ENCODE measurements at places on chromosomes 12 and 14.

- no peak for DNase-seq
These were observed 1.0 kb upstream of the NRIP2 start for GRCh38 chr12:2835691-2836403.

DNA sequence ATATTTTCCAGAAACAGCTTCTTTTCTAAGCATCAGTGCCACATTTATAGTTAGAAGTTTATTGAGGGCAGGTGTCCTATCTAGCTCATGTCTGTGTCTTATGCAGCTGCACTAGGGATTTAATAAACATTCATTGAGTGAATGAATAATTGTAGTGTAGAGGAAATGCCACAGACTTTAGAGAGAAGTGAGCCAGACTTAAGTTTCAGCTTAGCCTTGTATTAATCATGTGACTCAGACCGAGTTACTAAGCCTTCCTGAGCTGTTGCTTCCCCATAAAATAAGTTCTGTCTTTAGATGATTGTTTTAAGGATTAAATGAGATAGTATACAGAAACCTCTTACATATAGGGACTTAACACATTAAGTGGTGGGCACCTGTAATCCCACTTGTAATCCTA, 236.1 kb upstream of the DDHD1 start:
- DNase-seq: no peak

DNA sequence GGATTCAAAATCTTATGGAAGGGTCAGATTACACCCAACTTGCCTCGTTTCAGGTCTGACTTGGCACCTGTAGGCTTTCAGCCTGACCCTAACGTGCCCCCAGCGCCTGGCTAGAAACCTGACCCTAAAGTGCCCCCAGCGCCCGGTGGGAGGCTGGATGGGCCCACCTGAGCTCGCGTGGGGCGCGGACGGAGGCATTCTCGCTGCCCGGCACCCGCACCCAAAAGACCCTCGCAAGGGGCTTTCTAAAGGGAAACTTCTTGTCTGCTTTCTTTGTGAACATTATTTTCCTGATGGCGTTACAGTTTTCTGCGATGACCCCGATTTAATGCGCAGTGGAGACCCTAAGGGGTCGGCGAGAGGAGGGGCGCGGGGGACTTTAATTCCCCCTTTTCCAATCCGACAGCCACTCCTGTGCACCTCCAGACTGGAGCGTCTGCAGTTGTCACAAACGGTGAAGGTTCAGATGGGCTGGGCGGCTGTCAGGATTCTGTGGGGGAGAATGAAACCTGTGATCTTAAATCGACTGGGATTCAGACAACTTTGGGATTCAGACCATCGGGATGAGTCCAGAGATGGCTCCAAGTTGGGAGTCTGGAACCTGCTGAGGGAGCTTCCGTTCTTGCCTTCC, 751 bp upstream of the HRK start:
- DNase-seq: no peak

GRCh38 chr14:63840981-63841380, 11.8 kb upstream of the SYNE2 start:
- DNase-seq: no peak

DNA sequence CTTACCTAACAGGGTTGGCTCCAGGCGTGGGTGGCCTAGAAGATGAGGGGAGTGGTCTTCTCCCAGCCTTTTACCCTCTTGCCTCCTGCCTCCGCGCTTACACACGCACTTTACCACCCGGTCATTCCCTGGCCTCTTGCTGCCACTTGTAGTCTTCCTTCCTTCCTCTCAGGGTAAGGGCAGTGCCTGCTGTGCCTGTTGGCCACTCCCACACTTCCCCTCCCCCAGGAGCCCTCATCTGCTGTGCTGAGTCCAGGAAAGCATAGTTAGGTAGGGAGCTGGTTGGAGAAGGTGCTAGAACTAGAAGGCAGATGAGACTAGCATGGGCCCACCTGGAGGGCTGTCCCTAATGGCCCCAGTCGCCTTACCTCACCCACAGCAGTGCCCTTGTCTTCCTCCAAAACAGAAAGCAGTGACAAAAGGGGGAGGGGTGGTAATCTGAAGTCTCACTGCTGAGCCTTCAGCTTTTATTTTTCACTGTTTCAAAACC, 54.3 kb upstream of the SRSF5 start:
- DNase-seq: peak; percentile 79

- DNase-seq: no peak
These were observed 1282.2 kb upstream of the USP15 start for GRCh38 chr12:60977966-60978365.

- no peak for DNase-seq
These were observed 55.1 kb downstream of the PPP1R36 start for GRCh38 chr14:64604881-64605280.

Measured in NCI-H524 (cell line).